ENCODE measurements at places on chromosomes 3 and 15.
A peak's percentile ranks its signal among the peaks of the same experiment; 100 is the strongest.

DNA sequence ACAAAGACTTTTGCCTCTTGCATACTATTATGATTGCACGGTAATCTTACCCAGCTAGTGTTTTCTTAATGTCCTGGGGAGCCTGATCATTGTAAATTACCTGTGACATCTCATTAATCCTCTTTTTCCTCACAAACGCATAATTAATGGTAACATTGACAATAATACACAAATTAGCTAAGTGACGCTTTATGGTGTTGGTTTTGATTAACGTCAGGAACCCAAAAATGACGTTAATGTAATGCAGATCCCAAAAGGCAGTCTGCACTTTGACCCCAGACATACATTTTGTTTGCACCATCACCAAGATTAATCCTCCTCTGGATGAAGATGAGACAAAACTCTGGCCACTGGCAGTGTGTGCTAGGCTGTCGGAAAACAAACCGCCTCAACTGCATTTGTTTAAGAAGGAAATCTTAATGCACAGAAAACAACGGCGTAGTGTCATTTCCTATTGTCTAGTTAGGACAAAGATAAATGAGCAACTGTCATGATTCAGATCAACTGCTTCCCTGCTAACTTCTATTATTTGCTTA, 83.9 kb upstream of the CDIN1 start:
- no peak for DNase-seq

GRCh38 chr3:48504051-48504946, at the start of gene SHISA5:
SHISA5 (minus strand) TSS chr3:48504174; CDS start chr3:48504094, 80 bp downstream.
- no peak for DNase-seq

- no peak for DNase-seq
Observed at GRCh38 chr3:17166369-17166768, 281.6 kb downstream of the PLCL2 start.

DNA sequence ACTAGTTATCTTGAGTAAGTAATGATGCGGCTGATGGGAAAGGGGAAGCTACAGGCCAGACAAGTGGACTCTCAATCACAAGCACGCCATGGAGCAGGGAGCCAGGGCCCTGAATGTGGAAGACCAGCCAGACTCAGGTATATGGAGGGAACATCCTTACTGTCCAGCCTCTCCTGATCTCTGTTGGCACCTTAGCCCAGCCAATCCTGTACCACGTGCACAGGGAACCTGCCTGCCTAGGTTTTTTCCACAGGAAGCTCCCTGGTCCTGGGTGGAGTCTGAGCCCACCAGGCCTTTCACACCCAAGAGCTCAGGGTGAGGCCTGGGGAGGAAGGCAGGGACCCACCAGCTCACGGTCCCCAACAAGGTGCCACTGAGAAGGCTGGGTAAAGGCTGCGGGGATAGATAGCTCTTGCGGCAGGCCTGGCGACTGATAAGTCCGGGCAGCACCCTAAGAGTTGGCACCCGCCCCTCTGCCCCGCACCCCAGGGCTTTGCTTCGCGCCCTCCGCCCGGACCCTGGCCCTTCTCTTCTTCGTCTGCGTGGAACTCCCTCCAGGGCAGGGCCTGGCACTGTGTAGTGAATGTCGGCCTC, 933 bp upstream of the APEH start:
- no peak for DNase-seq

DNA sequence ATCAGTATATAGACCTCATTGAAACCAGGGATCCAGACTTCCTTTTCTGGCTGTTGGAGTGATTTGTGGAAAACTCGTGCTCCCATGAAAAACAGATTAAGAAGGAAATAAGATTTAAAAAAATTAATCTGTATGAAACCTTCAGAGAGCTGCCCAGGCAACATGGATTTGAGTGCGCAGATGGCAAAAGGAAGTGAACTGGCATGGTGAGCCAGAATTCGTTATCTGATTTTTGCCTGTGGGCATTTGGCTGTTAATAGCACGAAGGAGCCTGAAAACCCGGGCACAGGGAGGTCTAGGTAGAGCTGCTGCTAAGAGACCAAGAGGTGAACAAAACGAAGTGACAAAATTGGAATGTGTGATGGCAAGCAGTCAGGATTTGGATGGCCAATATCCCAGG, 19.1 kb upstream of the SPINK8 start:
- no peak for DNase-seq

DNA sequence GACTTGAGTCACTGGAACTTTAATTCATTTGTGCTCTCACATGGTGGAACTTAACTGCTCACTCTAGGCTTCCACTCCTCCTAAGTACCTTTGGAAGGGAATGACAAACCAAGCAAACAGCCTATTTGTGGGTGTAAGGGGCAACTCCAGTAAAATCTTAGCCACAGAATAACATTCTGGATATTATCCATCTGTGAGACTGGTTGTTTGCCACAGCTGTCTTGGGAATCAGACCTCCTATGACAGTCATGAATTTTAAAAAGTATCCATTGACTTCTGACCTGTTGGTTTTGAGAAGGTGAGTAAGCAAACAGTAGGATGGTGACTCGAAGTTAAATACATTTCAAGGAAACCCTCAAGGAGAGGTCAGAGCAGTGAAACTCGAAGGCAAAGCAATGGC, 147.3 kb upstream of the CDIN1 start:
- DNase-seq: no peak

- no peak for DNase-seq
Observed at GRCh38 chr15:64701482-64702184, 73.8 kb downstream of the RBPMS2 start.

GRCh38 chr15:100651253-100651652, 48.9 kb downstream of the ASB7 start:
- no peak for DNase-seq

DNA sequence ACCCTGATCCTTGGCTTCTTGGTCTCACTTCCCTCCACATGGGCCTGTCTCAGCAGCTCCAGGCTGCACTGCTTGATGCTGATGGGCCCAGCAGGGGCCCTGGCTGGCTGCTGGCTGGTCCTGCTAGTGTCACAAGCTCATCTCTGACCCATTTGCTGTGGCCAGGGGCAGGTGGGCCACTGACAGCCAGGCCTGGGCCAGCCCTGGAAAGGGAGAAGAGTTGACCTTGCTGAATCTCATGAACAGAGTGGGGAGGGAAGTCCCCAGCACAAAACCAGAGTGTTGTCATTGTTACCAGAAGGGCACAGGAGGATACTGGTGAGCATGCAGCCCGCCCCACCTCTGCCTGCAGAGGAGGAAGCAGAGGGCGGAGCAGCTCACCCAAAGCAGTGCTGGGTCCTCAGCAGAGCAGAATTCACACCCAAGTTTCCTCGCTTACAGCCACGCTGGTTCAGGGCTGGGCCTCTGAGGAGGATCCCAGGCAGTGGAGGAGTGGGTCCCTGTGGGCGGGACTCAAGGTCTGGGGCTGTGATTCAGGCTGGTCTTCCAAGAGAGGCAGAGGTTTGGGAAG, 7.6 kb upstream of the KLF15 start:
- DNase-seq: no peak

- no peak for DNase-seq
Observed at GRCh38 chr15:68083463-68083862, 29.3 kb downstream of the PIAS1 start.

GRCh38 chr15:40044717-40045571, 6.0 kb upstream of the SRP14 start:
- DNase-seq: peak; percentile 63

DNA sequence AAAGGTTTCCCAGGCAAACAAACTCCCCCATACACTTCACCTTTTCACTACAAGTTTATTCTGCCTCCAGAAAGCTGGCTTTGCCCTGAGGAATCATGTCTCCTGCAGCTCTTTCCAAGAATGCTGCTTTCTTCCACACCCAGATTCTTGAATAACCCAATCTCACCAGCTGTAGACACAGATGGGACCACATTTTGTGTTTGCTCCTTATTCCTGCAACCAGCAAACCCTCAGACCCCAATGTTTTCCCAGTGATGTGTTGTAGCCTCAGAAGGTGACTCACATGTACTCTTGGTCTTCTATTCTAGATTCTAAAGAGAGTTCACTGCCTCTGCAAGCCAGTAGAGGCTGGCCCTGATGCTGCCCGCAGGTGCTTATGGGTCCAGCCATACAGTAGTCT, 23.6 kb upstream of the TRIM59 start:
- DNase-seq: no peak

DNA sequence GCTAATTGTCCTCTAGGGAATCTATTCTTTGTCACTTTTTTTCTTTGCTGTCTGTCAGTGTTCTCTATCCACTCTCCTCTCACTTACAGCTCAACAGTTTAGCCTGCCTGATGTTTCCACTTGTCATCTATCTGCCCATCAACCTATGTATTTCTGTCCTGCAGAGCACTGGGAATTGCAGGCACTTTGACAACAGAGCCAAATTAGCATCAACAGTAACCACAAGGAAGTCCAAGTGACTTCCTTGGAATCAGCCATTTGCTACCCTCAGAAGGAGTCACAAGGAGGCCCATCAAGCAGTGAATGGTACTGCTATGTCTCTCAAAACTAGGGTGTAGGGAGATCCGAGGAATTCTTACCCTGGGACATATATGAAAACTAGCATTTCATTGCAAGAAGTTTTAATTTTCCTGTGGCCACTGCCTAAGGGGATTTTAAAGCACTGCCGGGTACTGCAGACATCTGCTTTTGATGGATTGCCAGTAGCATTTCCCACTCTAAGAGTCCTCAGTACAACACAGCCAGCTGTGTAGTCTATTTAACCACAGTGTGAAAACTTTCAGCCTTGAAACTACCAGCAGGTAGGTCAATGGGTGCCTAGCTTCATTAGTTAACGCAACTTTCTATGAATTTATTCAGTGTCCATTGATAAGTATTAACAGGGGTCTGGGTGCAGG, 898.8 kb downstream of the NTRK3 start:
- DNase-seq: no peak

DNA sequence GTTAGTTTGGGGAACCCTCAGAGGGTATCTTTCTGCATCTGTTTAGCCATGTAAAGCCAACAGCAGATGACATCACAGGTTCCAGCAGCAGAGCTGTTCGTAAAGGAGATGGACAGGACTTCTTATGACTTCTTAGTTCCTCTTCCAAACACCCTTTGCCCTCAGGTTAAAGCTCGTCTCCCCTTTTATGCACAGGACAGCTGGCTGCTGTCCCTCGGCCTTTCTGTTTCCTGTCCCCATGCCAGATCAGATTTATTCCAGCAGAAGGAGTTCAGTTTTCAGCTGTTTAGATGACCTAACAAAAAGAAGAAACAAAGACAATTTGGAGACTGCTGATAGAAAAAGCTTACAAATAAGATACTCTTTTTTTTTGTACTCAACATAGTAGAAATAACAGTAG, 45.1 kb downstream of the SEC22A start:
- no peak for DNase-seq

DNA sequence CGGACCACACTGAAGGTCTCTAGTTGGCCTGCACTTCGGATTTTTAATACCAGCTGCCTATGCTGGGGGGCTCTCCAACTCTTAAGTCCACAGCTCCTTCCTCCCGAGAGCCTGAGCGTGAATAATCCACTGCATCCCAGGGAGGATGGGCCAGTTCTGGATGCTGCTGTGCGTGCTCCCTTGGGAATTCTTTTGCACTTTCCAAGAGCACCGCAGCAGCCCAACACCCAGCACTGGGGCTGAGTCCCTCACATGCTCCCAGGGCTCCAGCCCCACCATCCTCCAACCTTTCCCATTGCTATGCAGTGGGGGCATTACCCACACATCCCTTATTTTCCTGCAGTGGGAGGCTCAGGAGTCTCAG, 136.4 kb upstream of the IQSEC1 start:
- no peak for DNase-seq

GRCh38 chr15:48325400-48325799, 5.8 kb upstream of the DUT start:
- DNase-seq: no peak

DNA sequence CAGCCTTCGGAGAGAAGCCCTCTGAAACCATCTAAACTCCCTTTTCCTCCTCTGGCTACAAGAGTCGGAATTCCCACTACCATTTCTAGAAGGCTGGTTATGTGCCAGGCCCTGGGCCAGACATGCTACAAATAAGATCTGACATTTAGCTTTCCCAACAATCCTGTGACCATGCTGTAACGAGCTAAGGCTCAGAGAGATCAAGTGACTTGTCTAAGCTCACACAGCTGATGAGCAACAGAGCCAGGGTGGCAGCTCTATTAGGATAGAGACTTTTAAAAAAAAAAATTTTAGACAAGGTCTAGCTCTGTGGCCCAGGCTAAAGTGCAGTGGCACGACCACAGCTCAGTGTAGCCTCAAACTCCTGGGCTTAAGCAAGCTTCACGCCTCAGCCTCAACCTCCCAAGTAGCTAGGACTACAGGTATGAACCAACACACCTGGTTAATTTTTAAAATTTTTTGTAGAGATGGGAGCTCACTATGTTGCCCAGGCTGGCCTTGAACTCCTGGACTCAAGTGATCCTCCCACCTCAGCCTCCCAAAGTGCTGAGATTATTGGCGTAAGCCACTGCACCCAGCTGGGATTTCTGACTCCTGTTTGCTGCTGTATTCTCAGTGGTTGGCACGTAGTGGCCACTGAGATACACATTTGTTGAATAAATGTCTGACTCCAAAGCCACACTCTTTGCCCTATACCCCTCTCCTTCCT, 34.6 kb downstream of the LSM3 start:
- DNase-seq: no peak

GRCh38 chr15:42528970-42529369, 19.6 kb downstream of the LRRC57 start:
- no peak for DNase-seq

GRCh38 chr15:23787346-23788105, 100.4 kb upstream of the NDN start:
- DNase-seq: no peak

GRCh38 chr15:40927495-40927872, 1.7 kb upstream of the DLL4 start:
- no peak for DNase-seq

DNA sequence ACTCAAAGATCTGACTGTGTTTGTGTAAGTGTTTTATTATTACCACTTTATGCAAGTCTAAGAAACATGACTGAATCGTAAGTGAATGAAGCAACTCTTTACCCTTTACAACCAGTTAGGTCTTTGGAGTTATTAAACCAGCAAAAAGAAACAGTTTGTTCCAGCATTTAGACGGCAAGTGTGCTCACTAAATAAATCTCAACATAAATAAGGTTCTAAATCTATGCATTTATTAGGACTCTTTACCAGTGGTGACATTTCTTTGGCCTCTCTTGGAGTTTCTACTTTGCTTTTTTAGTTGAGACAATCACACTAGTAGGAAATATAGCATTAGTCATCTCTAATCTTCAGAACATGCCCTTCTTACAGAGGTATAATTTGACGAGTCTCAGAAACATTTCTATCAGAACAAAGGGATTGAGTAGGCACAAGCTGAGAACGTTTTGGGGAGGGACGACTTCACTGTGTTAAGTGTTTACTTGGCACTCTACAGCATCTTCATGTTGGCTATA, 739.9 kb upstream of the NR2F2 start:
- no peak for DNase-seq

GRCh38 chr15:61064651-61065050, 164.5 kb downstream of the RORA start:
- DNase-seq: no peak
